ENCODE measurements at places on chromosomes 3 and 15.

- H3K4me1 ChIP-seq = peaks cover 4% of the 10 kb centered on the region
- no peak overlapping the region for H3K27ac ChIP-seq
- no peaks in the 10 kb centered on the region for H3K36me3 ChIP-seq
- no peaks in the 10 kb centered on the region for H3K27me3 ChIP-seq
- DNase-seq = no peak
Measured at GRCh38 chr3:127775398-127776109, 46.8 kb downstream of the MGLL start.

- H3K36me3 ChIP-seq = no peaks in the 10 kb centered on the region
- no peak overlapping the region for H3K4me3 ChIP-seq
- H3K4me1 ChIP-seq = no peaks in the 10 kb centered on the region
- H3K27me3 ChIP-seq = no peaks in the 10 kb centered on the region
- no peak for DNase-seq
Measured at GRCh38 chr15:37885651-37886050, 48.8 kb upstream of the TMCO5A start.

DNA sequence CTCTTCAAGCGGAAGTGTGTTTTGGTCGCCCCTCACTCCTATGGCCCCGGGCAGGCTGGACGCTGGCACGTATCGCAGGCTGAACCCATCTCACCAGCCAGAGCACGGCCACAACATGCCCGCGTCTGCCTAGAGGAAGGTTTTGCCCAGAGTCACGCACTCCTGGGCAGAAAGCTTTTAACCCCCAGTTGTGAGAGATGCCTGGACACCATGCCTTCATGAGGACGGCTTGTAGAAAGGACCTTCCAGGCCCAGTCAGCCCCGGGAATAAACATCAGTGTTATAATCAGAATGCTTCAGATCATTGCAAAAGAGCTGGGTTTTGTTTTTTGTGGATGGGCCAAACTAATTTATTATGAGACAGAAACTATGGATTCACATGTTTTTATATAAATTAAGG, 16.5 kb downstream of the CYFIP1 start:
- H3K4me1 ChIP-seq = 0 out of 2 replicates have a peak, but pooled peaks cover 4% of the 10 kb centered on the region
- no peak overlapping the region for H3K4me3 ChIP-seq
- no peaks in the 10 kb centered on the region for H3K36me3 ChIP-seq
- no peaks in the 10 kb centered on the region for H3K27me3 ChIP-seq
- no peak for DNase-seq

GRCh38 chr3:13170317-13170716, 97.1 kb upstream of the IQSEC1 start:
- no peaks in the 10 kb centered on the region for H3K4me1 ChIP-seq
- H3K27me3 ChIP-seq = peaks cover 1% of the 10 kb centered on the region
- no peak for DNase-seq
- H3K4me3 ChIP-seq = no peak overlapping the region
- H3K36me3 ChIP-seq = no peaks in the 10 kb centered on the region
- no peak overlapping the region for H3K27ac ChIP-seq

- DNase-seq = no peak
- no peak overlapping the region for H3K27ac ChIP-seq
- H3K36me3 ChIP-seq = no peaks in the 10 kb centered on the region
- H3K4me1 ChIP-seq = no peaks in the 10 kb centered on the region
Measured at GRCh38 chr3:45719655-45720487, 30.7 kb downstream of the SACM1L start.

- no peaks in the 10 kb centered on the region for H3K4me1 ChIP-seq
- H3K4me3 ChIP-seq = no peak overlapping the region
- no peaks in the 10 kb centered on the region for H3K36me3 ChIP-seq
- H3K27me3 ChIP-seq = no peaks in the 10 kb centered on the region
- no peak overlapping the region for H3K27ac ChIP-seq
Measured at GRCh38 chr3:82376883-82377282, 615.4 kb upstream of the GBE1 start.
